Naive thymus-derived CD4-positive, alpha-beta T cell (primary cell): ENCODE measurements at places on chromosomes 6 and 20. TPM values are rescaled to one million over a fixed set of nuclear protein-coding genes. Genes with fewer than 3 reads are reported as not detected.

- H3K4me1 ChIP-seq = no peaks in the 10 kb centered on the region
- H3K4me3 ChIP-seq = no peak overlapping the region
- H3K36me3 ChIP-seq = peaks cover 3% of the 10 kb centered on the region
- H3K27me3 ChIP-seq = no peaks in the 10 kb centered on the region
Measured at GRCh38 chr20:20635006-20635405, 77.4 kb downstream of the RALGAPA2 start.

The KCNK15 gene
- not detected for total RNA-seq

DNA sequence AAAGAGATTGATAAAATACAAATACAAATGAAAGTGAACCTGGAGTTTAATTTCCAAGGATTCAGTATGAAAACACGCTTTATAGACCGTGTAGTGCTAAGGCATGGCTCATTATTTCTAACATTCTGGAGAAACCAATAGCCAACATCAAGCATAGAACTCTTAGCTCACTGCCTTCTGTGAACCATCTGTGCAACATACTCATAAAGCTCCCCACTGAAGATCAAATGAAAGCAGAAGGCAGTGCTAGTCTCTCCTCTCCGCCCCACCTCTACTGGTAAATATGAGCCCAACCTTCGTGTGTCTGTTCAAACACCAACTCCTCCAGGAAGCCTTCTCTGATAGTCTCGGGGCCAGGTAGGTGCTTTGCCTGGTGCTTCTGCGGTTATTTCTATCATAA, 153.6 kb downstream of the IPCEF1 start:
- no peak overlapping the region for H3K4me3 ChIP-seq
- H3K4me1 ChIP-seq = peaks cover under 1% of the 10 kb centered on the region
- no peaks in the 10 kb centered on the region for H3K27me3 ChIP-seq
- H3K36me3 ChIP-seq = peaks cover 7% of the 10 kb centered on the region
- H3K27ac ChIP-seq = no peak overlapping the region

- H3K27ac ChIP-seq = no peak overlapping the region
- no peaks in the 10 kb centered on the region for H3K36me3 ChIP-seq
- no peak for DNase-seq
- H3K4me1 ChIP-seq = no peaks in the 10 kb centered on the region
Measured at GRCh38 chr6:56241124-56241802, 6.1 kb downstream of the COL21A1 start.

GRCh38 chr6:43495409-43495941, 14.7 kb downstream of the LRRC73 start:
- H3K27me3 ChIP-seq = no peaks in the 10 kb centered on the region
- H3K4me1 ChIP-seq = peaks cover 12% of the 10 kb centered on the region
- H3K36me3 ChIP-seq = peaks cover 11% of the 10 kb centered on the region
- DNase-seq = peak; percentile 40

DNA sequence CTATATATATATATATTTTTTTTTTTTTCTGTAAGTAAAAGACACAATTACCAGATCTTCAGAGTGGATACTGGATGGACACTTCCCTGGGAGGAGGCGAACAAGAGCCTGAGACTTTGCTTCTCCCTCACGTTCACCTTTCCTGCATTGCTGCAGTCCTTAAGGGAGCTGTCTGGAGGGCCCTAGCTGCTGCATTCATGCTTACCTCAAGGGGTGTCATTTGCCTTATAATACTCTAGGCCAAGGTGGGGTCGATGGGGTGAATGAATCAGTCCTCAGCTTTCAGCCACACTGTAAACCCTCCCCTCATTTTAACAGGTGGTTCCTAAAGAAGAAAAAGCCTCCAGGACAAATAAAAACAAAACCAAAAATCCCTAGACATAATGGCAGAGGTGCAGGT, 34.8 kb upstream of the CD83 start:
- H3K4me3 ChIP-seq = no peak overlapping the region
- DNase-seq = no peak
- no peaks in the 10 kb centered on the region for H3K27me3 ChIP-seq
- H3K27ac ChIP-seq = no peak overlapping the region
- H3K36me3 ChIP-seq = no peaks in the 10 kb centered on the region

GRCh38 chr20:45518282-45518681, 2.9 kb upstream of the SPINT3 start:
- peaks cover 1% of the 10 kb centered on the region for H3K27me3 ChIP-seq
- H3K27ac ChIP-seq = no peak overlapping the region
- no peak overlapping the region for H3K4me3 ChIP-seq
- H3K36me3 ChIP-seq = no peaks in the 10 kb centered on the region
- DNase-seq = no peak
- H3K4me1 ChIP-seq = no peaks in the 10 kb centered on the region

The GPSM3 gene
- 311 TPM for total RNA-seq

GRCh38 chr6:31597006-31597405, 4.2 kb upstream of the NCR3 start:
- DNase-seq = peak; percentile 79
- no peak overlapping the region for H3K4me3 ChIP-seq
- no peaks in the 10 kb centered on the region for H3K27me3 ChIP-seq
- H3K4me1 ChIP-seq = peaks cover 44% of the 10 kb centered on the region
- H3K27ac ChIP-seq = peak overlapping the region; percentile 47

- no peaks in the 10 kb centered on the region for H3K36me3 ChIP-seq
- H3K4me1 ChIP-seq = no peaks in the 10 kb centered on the region
- H3K27me3 ChIP-seq = no peaks in the 10 kb centered on the region
- H3K27ac ChIP-seq = no peak overlapping the region
Measured at GRCh38 chr6:372336-372911, 19.1 kb upstream of the IRF4 start.

The TRIM38 gene
- 24.5 TPM for total RNA-seq

GRCh38 chr6:31632279-31632946, 11.9 kb downstream of the PRRC2A start:
- no peaks in the 10 kb centered on the region for H3K4me1 ChIP-seq
- H3K4me3 ChIP-seq = no peak overlapping the region
- no peaks in the 10 kb centered on the region for H3K27me3 ChIP-seq
- DNase-seq = no peak

- no peak overlapping the region for H3K27ac ChIP-seq
- H3K27me3 ChIP-seq = no peaks in the 10 kb centered on the region
- H3K4me1 ChIP-seq = peaks cover 19% of the 10 kb centered on the region
Measured at GRCh38 chr6:20411953-20412681, 10.4 kb downstream of the E2F3 start.

The MAS1 gene
- not detected for total RNA-seq
